CD4-positive, alpha-beta T cell treated with Interferon gamma for 1 hour (primary cell): ENCODE measurements at places on chromosomes 2 and 18.

GRCh38 chr18:56495884-56496283, 142.5 kb downstream of the TXNL1 start:
- no peak for DNase-seq

GRCh38 chr18:80233201-80233835, 14.0 kb downstream of the PARD6G start:
- DNase-seq = no peak

GRCh38 chr18:44325903-44326635, 354.6 kb upstream of the SETBP1 start:
- DNase-seq = no peak

- no peak for DNase-seq
Observed at GRCh38 chr2:240982821-240983281, 15.6 kb upstream of the SNED1 start.

GRCh38 chr2:109058191-109058632, 69.2 kb upstream of the EDAR start:
- DNase-seq = no peak

- DNase-seq = no peak
Observed at GRCh38 chr18:77058290-77058835, 74.2 kb downstream of the MBP start.

- no peak for DNase-seq
Observed at GRCh38 chr2:2831633-2832032, 500.6 kb upstream of the MYT1L start.
